ENCODE measurements at places on chromosomes 13 and 19.

DNA sequence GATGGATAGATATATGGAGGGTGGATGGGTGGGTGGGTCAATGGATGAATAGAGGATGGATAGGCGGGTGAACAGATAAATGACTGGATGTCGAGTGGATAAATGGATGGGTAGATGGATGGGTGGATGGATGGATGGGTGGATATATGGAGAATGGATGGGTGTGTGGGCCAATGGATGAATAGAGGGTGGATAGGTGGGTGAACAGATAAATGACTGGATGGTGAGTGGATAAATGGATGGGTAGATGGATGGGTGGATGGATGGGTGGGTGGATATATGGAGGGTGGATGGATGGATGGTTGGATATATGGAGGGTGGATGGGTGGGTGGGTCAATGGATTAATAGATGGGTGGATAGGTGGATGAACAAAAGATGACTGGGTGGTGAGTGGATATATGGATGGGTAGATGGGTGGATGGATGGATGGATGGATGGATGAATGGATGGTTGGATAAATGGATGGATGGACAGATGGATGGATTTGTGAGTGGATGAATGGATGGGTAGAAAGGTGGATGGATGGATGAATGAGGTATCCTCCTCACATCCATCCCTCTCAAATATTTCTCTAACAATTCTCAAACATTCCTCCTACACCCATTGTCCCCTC is 21.0 kb downstream of the AXL start:
- DNase-seq: no peak

- no peak for DNase-seq
These were observed 2.7 kb upstream of the GATAD2A start for GRCh38 chr19:19402656-19403372.

DNA sequence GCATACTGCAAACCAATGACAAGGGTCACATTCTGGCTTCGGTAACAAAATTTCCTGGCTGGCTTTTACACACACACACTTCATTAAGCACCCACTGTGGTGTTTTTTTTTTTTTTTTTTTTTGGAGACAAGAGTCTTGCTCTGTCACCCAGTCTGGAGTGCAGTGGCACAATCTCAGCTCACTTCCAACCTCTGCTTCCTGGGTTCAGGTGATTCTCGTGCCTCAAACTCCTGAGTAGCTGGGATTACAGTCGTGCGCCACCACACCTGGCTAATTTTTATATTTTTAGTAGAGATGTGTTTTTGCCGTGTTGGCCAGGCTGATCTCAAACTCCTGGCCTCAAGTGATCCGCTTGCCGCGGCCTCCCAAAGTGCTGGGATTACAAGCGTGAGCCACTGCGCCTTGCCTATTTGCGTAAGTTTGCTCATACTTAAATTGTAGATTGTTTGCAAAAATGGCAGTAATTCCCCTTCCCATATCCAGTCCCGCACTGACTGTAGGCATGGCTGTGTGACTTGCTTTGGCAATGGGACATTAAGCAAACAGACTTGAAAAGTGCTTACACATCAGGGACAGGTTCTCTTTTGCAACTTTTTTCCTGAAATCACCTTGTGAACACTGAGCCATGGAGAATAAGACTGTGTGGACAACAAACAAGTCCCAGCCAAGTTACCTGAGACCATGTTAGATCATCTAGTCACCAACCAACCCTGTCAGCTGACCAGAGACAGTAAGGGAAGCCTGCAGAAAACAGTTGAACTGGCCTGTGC is 42.1 kb upstream of the EBPL start:
- no peak for DNase-seq

GRCh38 chr19:54430306-54431254 is 15.3 kb downstream of the TTYH1 start:
- DNase-seq: no peak

DNA sequence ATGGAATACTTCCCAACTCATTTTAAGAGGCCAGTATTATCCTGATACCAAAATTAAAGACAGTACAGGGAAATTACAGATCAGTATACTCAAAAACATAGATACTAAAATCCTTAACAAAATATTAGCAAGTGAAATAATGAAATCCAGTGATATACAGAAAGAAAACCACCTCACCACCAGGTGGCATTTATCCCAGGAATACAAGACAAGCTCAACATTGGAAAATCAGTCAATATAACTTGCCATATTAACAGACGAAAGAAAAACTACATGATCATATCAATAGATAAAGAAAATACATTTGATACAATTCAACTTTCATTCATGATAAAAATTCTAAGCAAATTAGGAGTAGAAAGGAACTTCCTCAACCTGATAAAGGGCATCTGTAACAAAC is 6.7 kb upstream of the GNA15 start:
- DNase-seq: no peak

DNA sequence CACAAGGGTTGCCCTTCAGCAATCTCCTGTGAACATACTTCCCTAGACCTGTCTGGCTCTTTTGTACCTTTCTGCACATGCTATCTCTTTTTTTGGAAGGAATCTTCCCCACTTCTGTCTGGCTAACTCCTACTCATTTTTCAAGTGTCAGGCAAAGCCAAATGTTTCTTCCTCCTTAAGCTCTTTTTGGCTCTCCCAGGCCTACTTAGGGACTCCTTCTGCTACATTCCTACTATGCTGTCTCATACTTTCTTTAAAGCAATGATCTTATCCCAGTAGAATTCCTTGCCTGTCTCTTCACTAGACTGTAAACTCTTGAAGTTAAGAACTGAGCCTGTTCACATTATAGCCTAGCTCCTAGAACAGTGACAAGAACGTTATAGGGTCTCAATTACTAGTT is 114.9 kb upstream of the WASF3 start:
- no peak for DNase-seq

DNA sequence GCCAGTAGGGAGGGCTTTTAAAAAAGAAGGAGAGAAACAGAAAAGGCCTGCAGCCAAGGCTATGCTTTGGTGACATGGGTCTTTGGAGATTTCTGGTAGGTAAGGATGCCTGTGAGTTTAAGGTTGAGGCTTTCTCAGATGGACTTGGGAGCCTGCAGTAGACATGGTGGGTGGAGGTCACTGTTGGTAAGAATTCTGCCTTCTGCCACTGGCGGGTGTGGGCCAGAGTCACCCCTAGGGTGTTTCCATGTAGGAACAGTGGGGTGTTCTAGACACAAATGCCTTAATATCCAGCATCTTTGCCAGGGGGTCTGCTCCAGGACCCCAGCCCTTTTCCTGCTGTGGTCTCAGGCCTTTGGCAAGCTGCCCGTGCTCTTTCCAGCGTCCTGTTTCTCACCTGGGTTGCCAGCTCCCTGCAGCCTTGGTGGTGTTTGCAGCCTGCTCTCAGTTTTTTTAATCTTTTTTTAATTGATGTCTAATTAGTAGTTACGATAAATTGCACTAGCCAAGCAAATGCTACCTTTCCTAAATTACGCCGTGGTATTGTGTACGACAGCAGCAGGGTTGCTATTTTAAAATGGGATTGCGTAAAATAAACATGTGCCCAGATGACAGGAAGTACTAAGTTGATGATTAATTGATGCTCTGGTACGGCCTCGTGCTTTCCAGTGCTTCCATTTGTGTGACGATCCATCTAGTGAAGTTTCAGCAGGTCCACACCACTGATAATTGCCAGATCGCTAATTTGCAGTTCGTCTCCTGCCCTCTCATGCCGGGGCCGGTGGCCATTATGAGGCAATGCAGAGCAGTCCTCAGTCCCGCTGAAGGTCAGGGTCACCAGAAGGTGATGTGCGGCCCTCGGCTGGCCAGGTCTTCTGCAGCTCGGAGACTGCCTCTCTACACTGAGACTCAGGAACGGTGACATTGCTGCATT is 35.3 kb upstream of the NPAS1 start:
- DNase-seq: no peak

GRCh38 chr19:34428549-34429285 is 536 bp downstream of the UBA2 start:
- DNase-seq: no peak

DNA sequence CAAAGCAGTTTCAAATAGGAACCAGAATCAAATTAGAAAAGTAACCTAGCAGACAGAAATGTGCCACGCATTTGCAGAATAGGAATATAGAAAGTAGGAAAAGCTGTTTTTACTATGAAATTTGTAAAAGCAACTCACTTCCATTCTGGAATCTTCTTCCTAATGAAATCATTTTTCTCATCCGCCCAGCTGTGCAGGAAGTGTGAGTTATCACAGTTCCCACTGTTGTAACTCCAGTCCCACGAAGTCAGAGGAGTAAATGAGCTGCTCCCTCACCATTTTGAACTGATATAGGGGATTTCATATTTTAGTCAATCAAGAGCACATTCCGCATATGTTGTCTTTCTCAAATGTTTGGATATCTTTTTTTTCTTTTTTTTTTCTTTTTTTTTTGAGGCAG is 230.8 kb downstream of the TBC1D4 start:
- DNase-seq: no peak

- no peak for DNase-seq
These were observed 41.2 kb downstream of the CEP89 start for GRCh38 chr19:32930567-32930966.

- DNase-seq: no peak
These were observed 829 bp downstream of the KCNC3 start for GRCh38 chr19:50328224-50328872.

GRCh38 chr19:42313096-42313839 is at the start of gene TMEM145:
TSS of gene TMEM145 (plus strand) at chr19:42313309. CDS start at chr19:42313377, 68 bp downstream.
- DNase-seq: no peak

DNA sequence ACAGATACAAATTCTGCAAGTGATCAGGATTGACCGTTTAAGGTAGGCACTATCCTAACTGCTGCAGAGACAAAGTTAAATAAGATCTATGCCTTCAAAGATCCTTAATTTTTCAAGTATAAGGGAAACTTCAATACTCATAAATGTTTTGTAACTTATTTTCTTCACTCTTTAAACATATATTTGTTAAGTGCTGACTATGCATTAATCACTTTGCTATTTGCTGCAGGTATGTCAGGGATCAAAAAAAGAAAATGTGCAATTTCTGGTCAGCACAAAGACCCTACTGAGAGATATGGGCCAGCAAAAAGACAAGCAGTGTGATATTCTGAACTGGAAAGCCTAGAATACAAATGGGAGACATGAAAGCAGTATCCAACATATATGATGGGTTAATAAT is 756.1 kb upstream of the PCDH9 start:
- no peak for DNase-seq

GRCh38 chr19:30111021-30111855 is 169.2 kb downstream of the URI1 start:
- no peak for DNase-seq

GRCh38 chr13:113623491-113624234 is 34.3 kb downstream of the ATP4B start:
- DNase-seq: no peak

- no peak for DNase-seq
These were observed 1.3 kb upstream of the GALP start for GRCh38 chr19:56174550-56174949.

GRCh38 chr19:48705431-48705830 is 9.7 kb downstream of the FUT2 start:
- DNase-seq: no peak

DNA sequence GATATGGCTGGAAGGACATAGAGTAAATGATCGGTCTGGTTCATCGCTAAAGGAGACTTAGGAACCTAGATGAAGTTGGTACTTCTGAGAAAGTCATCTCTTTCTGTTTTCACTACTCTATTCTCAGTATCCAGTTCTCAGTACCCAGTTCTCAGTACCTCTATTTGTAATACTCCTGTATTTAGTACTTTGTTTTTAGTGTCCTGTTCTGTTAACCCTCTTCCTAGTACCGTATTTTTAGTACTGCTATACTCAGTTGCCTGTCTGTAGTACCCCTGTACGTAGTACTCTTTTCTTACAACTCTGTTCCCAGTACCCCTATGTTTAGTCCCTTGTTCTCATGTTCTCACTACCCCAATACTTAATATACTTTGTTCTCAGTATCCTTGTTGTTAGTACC is 1.2 kb downstream of the RFXAP start:
- DNase-seq: no peak

DNA sequence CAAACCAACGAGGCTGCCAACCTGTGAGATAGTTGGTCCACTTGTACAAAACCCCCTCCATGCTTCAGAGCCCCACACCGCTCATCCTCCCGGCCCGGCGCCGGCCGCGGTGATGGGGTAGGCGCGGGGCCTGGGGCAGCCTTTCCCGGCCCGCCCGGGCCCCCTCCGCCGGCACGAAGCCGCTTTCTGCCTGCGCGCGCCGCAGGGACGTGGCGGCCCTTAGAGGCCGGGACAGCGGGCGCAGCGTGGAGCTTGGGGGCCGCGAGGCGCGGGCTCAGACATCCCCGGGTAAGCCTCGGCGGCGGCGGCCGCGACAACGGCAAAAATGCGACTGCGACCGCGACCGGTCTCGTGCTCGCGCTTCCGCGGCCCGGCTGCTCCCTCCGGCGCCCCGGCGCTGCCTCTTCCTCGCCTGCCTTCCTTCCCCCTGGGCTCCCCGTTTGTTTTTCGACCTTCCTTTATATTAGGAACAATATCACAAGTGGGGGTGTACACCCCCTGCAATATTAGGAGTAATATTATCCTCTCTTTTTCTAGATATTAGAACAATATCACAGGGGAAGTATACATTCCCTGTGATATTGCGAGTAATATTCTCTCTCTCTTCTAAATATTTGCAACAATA is 53.9 kb upstream of the CEACAM21 start:
- no peak for DNase-seq

- DNase-seq: no peak
These were observed 57.9 kb upstream of the VSTM2B start for GRCh38 chr19:29467824-29468401.

GRCh38 chr13:41179593-41180250 is 14.6 kb downstream of the KBTBD7 start:
- no peak for DNase-seq

GRCh38 chr19:2240881-2241760 is 4.5 kb downstream of the SF3A2 start:
- DNase-seq: no peak

DNA sequence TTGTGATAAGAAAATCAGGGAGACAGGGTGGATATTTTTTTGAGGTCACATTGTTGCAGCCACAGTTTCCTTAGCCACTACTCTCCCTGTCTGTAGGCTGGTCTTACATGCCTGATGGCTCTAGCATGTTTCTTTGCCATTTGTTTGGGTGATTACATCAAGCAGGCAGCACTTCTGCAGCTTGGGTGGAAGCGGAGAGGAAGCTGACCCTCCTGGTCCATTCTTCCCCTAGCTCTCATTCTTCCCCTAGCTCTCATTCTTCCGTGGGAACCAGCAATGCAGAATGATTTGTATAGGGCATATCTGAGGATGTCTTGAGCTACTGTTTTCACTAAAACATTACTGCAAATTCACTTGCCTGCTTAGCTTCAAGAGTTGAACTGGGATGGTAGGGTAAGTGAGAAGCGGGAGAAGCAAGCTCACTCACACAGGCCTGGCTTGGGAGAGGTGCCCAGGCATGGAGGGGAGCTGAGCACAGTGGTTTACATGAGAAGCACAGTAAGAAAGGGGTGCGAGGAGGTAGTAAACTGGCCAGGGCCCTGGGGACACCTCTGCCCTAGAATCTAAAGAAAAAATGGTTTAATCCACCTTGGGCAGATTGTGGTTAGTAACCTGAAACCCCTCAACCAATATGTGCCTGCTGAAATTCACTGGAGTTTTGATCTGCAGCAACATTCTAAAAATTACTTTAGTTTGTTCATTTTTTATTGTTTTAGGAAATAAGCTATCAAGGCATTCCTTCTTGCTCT is 538.9 kb downstream of the RFC3 start:
- no peak for DNase-seq
